ENCODE measurements at places on chromosomes 5 and 9. TPM values are rescaled to one million over a fixed set of nuclear protein-coding genes. Genes with fewer than 3 reads are reported as not detected.

FOXB2 gene
- total RNA-seq, result not detected

GBGT1 gene
- 3.2 TPM for total RNA-seq

CCNO gene
- 0.22 TPM for total RNA-seq

ADAMTS6 gene
- 155 TPM for total RNA-seq

TICAM2 gene
- 7.6 TPM for total RNA-seq

GLRA1 gene
- total RNA-seq, result not detected

TRPM6 gene
- under 0.01 TPM for total RNA-seq

MSX2 gene
- 0.66 TPM for total RNA-seq

HEMGN gene
- total RNA-seq, result not detected

ANKRD31 gene
- 0.11 TPM for total RNA-seq

C9 gene
- 1.1 TPM for total RNA-seq

IER5L gene
- total RNA-seq, result 74.2 TPM

SLC4A9 gene
- total RNA-seq, result not detected

MYMK gene
- not detected for total RNA-seq

SAXO1 gene
- total RNA-seq, result not detected

CNTNAP3B gene
- total RNA-seq, result 14.5 TPM

DNAH5 gene
- 0.11 TPM for total RNA-seq

ADRA1B gene
- total RNA-seq, result under 0.01 TPM

PTTG1 gene
- 119 TPM for total RNA-seq
